ENCODE measurements at places on chromosomes 12 and 14.

DNA sequence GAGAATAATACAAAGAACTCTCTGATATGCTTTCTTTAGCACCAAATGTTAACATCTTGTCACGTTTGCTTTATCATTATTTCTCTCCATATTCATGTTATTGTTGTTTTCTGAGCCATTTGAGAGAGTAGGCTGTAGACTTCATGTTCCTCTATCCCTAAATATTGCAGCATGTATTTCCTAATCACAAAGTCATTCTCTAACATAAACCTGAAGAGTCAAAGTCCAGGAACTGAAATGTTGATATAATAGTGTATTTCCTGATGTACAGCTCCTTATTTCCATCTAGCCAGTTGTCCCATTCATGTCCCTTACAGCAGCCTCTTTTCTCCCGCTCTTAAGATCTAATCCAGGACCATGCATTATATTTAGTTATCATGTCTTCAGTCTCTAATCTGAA lies 72.8 kb downstream of the SPATS2 start:
- no peak for DNase-seq

DNA sequence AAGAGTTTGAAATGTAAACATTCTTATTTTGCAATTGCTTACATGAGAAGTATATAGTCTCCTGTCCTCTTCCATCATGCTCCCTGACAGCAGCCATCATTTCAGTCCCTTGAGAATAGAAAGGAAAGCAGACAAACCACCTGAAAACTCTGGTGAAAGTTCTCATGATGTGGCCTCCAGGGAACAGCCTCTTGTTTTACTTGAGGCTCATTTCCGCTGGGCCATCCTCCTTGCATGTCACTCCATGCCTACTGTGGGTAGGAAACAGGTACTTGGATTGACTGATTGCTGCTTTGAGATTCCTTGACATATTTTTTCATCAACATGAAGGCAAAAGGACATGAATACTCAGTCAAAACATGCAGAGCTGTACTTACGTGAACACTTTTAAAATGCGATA lies 6.0 kb downstream of the SYT1 start:
- no peak for DNase-seq

- DNase-seq = no peak
Observed at GRCh38 chr12:14514154-14514842, 53.4 kb downstream of the PLBD1 start.

GRCh38 chr12:55074806-55075205 lies 51.4 kb upstream of the OR9K2 start:
- DNase-seq = no peak
